Stomach (tissue), 19 donors: ENCODE measurements at places on chromosomes 7 and 10. TPM values are rescaled to one million over a fixed set of nuclear protein-coding genes. Genes with fewer than 3 reads are reported as not detected.

The TSPAN33 gene
- total RNA-seq: 8.4 TPM

The SHH gene
- 6.4 TPM for total RNA-seq

The GTF2IRD2 gene
- total RNA-seq: 6.7 TPM

- DNase-seq: no peak
- peaks cover 69% of the 10 kb centered on the region for H3K4me1 ChIP-seq
- H3K36me3 ChIP-seq: no peaks in the 10 kb centered on the region
- H3K4me3 ChIP-seq: no peak overlapping the region
- peaks cover 100% of the 10 kb centered on the region for H3K27me3 ChIP-seq
- no peak overlapping the region for H3K27ac ChIP-seq
Measured at GRCh38 chr7:97020601-97020995, 4.0 kb downstream of the DLX5 start.

GRCh38 chr7:2013381-2014311, 219.1 kb downstream of the MAD1L1 start:
- peaks cover 16% of the 10 kb centered on the region for H3K36me3 ChIP-seq
- H3K4me3 ChIP-seq: no peak overlapping the region
- no peaks in the 10 kb centered on the region for H3K4me1 ChIP-seq
- no peak for DNase-seq

GRCh38 chr10:78903341-78903940, 165.3 kb upstream of the ZMIZ1 start:
- H3K4me1 ChIP-seq: no peaks in the 10 kb centered on the region
- no peak overlapping the region for H3K4me3 ChIP-seq
- no peaks in the 10 kb centered on the region for H3K36me3 ChIP-seq
- H3K27ac ChIP-seq: no peak overlapping the region
- H3K27me3 ChIP-seq: no peaks in the 10 kb centered on the region

- no peaks in the 10 kb centered on the region for H3K27me3 ChIP-seq
- H3K4me1 ChIP-seq: peaks cover 69% of the 10 kb centered on the region
- no peak for DNase-seq
- H3K4me3 ChIP-seq: no peak overlapping the region
- H3K36me3 ChIP-seq: no peaks in the 10 kb centered on the region
- H3K27ac ChIP-seq: no peak overlapping the region
Measured at GRCh38 chr10:118042336-118042735, 4.4 kb downstream of the RAB11FIP2 start.

The TRIM74 gene
- total RNA-seq: 3.1 TPM

DNA sequence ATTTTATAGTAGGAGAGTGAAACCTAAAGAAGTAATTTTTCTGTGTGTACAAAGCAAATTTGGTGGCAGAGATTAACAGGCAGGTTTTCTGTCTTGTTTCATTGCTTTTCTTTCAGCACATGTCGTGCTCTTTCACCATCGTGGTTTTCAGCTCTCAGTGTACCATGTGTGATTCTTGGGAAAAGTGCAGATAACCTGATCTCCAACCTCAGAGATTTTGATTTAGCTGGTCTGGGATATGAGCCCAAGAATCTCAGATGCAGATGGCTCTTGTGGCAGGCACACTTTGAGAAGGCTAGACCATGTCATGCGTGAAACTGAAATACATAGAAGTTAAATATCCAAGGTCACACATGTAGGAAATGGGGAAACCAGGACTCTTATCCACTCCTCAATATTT, 317.4 kb downstream of the EXOC4 start:
- no peaks in the 10 kb centered on the region for H3K27me3 ChIP-seq
- H3K36me3 ChIP-seq: no peaks in the 10 kb centered on the region
- H3K4me1 ChIP-seq: no peaks in the 10 kb centered on the region
- DNase-seq: no peak
- no peak overlapping the region for H3K27ac ChIP-seq
- no peak overlapping the region for H3K4me3 ChIP-seq

The CALHM2 gene
- total RNA-seq: 1.8 TPM

GRCh38 chr7:131527456-131527855, 29.0 kb downstream of the PODXL start:
- no peak overlapping the region for H3K4me3 ChIP-seq
- H3K27ac ChIP-seq: no peak overlapping the region
- H3K36me3 ChIP-seq: no peaks in the 10 kb centered on the region
- no peaks in the 10 kb centered on the region for H3K4me1 ChIP-seq

The MBL2 gene
- total RNA-seq: not detected

The ZNF716 gene
- not detected for total RNA-seq

GRCh38 chr10:101079874-101080273, 18.1 kb downstream of the KAZALD1 start:
- no peak overlapping the region for H3K27ac ChIP-seq
- DNase-seq: no peak
- H3K27me3 ChIP-seq: no peaks in the 10 kb centered on the region

DNA sequence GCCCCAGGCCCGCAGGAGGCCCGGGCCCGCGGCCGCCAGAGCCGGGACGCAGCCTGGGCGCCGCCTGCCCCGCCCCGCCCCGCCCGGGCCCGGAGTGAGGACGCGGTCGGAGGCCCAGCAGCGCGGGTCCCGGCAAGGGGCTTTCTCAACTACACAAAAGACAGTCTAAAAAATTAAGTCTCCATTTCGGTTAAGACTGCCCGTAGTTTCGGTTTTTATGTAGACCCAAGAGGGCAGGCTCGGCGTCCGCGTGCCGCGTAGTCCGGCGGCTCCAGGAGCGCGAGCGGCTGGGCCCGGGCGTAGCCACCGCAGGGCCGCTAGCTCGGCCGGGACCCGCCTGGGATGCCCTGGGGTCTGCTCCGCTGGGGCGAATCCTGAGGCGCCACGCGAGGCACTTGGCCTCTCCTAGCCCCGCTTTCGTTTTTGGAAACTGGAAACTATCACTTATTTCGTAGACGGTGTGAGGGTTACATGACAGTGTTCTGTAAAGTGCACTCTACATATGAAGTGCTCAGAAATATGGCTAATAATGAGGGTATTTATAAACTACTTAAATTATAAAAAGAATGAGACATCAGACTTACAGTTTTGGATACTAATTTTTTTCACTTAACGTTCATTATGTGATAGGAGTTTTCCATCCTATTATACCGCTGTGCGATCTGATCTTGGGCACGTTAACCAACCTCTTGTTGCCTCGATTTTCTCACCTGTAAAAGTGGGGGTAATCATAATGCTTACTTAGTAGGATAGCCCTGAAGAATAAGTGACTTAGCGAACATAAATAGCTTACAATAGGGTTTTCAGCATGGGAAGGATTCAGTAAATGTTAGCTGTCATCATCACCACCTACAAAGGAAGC, 573 bp downstream of the BLVRA start:
- H3K27ac ChIP-seq: peak overlapping the region; percentile 77
- peaks cover 42% of the 10 kb centered on the region for H3K4me1 ChIP-seq
- H3K36me3 ChIP-seq: no peaks in the 10 kb centered on the region

DNA sequence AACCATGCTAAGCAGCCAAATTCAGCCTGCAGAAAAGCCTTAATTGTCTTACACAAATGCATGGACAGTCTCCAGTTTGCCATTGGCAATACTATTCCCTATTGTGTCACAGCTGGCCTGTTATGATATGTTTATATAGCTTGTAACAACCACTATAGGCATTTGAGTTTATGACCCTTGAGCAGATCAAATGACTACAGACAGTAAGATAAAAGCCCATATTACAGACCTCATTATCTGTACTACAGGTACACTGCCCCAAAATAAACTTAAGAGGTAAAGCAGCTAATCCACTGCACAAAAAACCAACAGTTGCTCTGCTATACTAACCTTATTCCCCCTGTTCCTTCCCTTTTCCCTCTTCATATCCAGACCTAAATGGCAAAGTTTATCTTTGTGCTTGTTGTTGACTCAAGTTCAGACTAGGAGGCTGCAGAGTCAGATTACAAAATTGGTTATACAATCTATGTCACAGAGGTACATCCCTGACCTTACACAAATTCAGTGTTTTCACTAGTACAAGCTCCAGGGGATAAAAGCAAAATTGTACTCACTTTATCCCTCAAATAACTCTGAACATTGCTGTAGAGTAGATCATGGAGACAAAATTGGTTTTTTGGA, 218.4 kb downstream of the GRM8 start:
- no peaks in the 10 kb centered on the region for H3K36me3 ChIP-seq
- H3K27me3 ChIP-seq: no peaks in the 10 kb centered on the region
- H3K27ac ChIP-seq: no peak overlapping the region

GRCh38 chr10:45050551-45051235, 50.0 kb downstream of the ZNF22 start:
- H3K27ac ChIP-seq: no peak overlapping the region
- H3K27me3 ChIP-seq: no peaks in the 10 kb centered on the region
- no peaks in the 10 kb centered on the region for H3K36me3 ChIP-seq
- no peak overlapping the region for H3K4me3 ChIP-seq
- H3K4me1 ChIP-seq: no peaks in the 10 kb centered on the region

DNA sequence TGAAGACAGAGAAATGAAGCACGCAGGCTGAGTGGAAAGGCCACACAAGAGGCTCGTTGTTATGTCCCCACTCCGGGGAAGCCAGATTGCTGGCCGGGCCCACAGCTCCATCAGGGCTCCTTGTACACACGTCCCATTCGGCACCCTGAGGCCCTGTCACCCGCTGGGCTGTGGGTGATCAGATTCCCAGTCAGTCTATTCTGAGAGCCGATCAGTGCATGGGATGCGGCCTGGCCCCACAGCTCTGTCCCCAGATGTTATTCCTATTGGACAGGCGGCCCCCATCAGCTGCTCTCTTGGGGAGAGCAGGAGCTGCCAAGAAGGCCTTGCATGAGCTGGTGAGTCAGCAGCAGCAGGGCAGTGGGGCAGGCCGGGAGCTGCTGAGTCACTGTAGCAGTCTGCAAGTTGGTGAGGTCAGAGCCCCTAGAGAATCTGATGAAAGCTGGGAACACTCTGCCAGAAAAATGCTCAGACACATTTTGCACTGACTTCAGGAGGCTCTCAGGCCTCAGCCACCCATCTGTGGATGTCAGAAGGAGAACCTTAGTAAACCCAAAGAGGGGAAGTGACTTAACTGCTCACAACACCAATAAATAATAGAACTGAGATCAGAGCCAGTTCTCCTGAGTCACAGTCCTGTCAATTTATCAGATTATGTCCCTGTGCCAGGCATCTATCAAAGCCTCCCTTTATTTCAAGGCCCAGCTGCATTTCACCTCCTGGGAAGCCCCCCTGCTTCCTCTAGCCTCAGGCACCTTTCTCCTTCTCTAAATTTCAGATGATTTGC, 9.4 kb upstream of the PSAP start:
- no peaks in the 10 kb centered on the region for H3K27me3 ChIP-seq
- peak overlapping the region; percentile 91 for H3K27ac ChIP-seq
- DNase-seq: peak; percentile 96
- H3K4me3 ChIP-seq: no peak overlapping the region

DNA sequence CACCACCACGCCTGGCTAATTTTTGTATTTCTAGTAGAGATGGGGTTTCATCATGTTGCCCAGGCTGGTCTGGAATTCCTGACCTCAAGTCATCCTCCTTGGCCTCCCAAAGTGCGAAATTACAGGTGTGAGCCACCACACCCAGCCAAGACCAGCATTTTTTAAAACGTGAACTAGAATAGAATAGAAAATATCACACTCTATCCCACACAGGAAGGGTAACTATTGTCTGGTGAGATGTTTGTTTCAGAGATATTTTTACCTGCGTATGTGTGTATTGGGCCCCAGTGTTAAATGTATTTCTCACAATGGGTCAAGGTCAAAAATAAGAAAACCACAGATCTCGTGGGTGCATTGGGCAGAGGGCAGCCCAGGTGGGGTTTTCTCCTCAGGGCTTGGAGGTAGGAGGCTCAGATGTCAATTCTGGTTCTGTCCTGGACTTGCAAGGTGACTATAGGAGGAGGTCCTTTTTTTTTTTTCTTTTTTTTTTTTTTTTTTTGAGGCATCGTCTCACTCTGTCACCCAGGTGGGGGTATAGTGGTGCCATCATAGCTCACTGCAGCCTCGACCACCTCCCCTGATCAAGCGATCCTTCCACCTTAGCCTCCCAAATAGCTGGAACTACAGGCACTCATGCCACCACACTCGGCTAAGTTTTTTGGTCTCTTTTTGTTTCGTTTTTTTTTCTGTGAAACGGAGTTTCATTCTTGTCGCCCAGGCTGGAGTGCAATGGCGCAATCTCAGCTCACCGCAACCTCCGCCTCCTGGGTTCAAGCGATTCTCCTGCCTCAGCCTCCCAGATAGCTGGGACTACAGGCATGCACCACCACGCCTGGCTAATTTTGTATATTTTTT, 19.0 kb downstream of the SH2B2 start:
- DNase-seq: no peak
- H3K27me3 ChIP-seq: no peaks in the 10 kb centered on the region
- peaks cover 10% of the 10 kb centered on the region for H3K36me3 ChIP-seq
- H3K4me1 ChIP-seq: peaks cover 8% of the 10 kb centered on the region
- H3K27ac ChIP-seq: peak overlapping the region; percentile 47

The SUN1 gene
- 131 TPM for total RNA-seq

DNA sequence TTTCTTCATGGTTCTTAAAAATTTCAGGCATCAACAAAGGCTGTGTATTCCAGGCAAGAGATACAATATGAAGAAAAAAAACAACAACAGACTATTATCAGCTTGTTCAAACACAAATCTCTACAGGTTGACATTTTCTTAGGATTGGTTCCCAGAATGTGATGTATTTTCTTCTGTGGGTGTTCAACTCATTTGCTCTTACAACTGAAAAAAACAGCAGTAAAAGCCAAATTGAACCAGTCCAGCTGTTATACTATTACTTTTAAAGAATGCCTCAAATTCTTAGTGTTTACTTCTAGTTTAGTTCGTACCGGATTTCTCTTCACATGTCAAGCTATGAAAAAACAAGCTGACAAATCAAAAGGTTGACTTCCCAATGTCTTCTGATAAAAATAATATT, 60.7 kb downstream of the CNTNAP2 start:
- DNase-seq: no peak
- H3K27ac ChIP-seq: no peak overlapping the region
- H3K36me3 ChIP-seq: no peaks in the 10 kb centered on the region
- H3K27me3 ChIP-seq: no peaks in the 10 kb centered on the region
- H3K4me1 ChIP-seq: no peaks in the 10 kb centered on the region

- H3K27me3 ChIP-seq: no peaks in the 10 kb centered on the region
- peak; percentile 84 for DNase-seq
- H3K4me3 ChIP-seq: no peak overlapping the region
- H3K36me3 ChIP-seq: no peaks in the 10 kb centered on the region
- H3K27ac ChIP-seq: no peak overlapping the region
- no peaks in the 10 kb centered on the region for H3K4me1 ChIP-seq
Measured at GRCh38 chr7:139016931-139017511, 18.8 kb downstream of the ZC3HAV1L start.

GRCh38 chr10:72414642-72415041, 59.9 kb upstream of the DNAJB12 start:
- H3K4me1 ChIP-seq: no peaks in the 10 kb centered on the region
- H3K4me3 ChIP-seq: no peak overlapping the region
- no peaks in the 10 kb centered on the region for H3K27me3 ChIP-seq
- DNase-seq: no peak

GRCh38 chr10:58064714-58065528, 202.8 kb downstream of the IPMK start:
- peak; percentile 59 for DNase-seq
- no peaks in the 10 kb centered on the region for H3K36me3 ChIP-seq
- H3K27me3 ChIP-seq: no peaks in the 10 kb centered on the region

GRCh38 chr10:126504063-126504760, 115.9 kb upstream of the ADAM12 start:
- no peak overlapping the region for H3K4me3 ChIP-seq
- H3K27ac ChIP-seq: no peak overlapping the region
- no peaks in the 10 kb centered on the region for H3K36me3 ChIP-seq
- no peaks in the 10 kb centered on the region for H3K27me3 ChIP-seq
- no peaks in the 10 kb centered on the region for H3K4me1 ChIP-seq

GRCh38 chr10:87092861-87093631, 1.6 kb downstream of the GLUD1 start:
- H3K36me3 ChIP-seq: peaks cover 6% of the 10 kb centered on the region
- no peaks in the 10 kb centered on the region for H3K27me3 ChIP-seq
- H3K4me1 ChIP-seq: peaks cover 68% of the 10 kb centered on the region

- DNase-seq: no peak
- no peaks in the 10 kb centered on the region for H3K27me3 ChIP-seq
- no peak overlapping the region for H3K27ac ChIP-seq
- H3K36me3 ChIP-seq: no peaks in the 10 kb centered on the region
- H3K4me1 ChIP-seq: no peaks in the 10 kb centered on the region
Measured at GRCh38 chr10:77756319-77757232, 119.0 kb upstream of the KCNMA1 start.
